Stimulated activated CD8-positive, alpha-beta memory T cell treated with anti-CD3 and anti-CD28 coated beads, Interleukin-2, amount 100 ng/mL, for 48 hours (primary cell): ENCODE measurements at places on chromosomes 12 and 14.

DNA sequence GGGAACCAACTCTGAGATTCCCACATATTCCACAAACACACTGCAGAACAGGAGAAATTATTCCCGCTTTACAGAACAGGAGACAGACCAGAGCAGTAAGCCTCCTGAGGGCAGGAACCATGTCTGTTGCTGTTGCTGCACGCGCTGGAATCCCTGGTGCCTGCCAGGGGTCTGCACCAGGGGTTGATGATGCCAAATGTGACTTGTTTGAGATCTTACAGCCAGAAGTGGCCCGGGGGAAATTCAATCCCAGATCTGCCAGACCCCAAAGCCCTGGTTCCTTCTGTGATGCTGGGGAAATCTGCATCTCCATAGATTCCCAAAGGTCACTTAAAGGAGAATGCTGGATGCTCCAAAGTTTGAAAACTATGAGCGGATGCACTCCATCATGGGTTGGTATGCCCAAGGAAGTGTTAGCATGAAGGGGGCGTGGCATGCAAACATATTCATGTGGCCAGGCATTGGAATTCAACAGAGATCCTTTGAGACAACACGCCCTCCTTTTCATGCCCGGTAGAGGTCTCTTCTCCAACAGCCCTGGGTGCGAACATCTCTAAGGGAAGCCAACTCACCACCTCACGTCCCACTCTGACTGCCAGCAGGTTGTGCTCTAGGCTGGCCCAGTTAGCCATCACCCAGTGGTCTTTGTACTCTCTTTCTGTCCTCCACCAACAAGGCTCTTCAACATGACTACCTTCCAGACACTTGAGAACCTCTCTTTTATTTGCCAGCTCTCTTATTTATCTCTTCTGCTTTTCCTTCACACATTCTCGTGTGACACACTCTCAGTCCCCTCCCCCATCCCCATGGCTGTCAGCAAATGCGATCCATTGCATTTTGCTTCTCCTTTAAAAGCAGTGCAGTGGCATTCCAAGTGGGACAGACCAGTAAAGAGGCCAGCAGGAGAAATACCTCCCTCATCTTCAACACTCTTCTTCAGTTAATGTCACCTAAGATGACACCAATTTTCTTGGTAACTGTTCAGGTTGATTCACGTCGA lies 131.3 kb downstream of the ZFP36L1 start:
- DNase-seq = no peak

- no peak for DNase-seq
Observed at GRCh38 chr14:103388664-103389063, 3.4 kb downstream of the MARK3 start.

GRCh38 chr12:7108796-7109571 lies at the start of gene C1RL:
Gene C1RL, minus strand, starts transcription at chr12:7109214. Its CDS starts 34 bp downstream, at chr12:7109180.
- peak; percentile 82 for DNase-seq

- DNase-seq = no peak
Observed at GRCh38 chr12:87784350-87784749, 244.9 kb downstream of the C12orf50 start.

GRCh38 chr12:105865886-105866285 lies 272.9 kb downstream of the NUAK1 start:
- no peak for DNase-seq

- DNase-seq = no peak
Observed at GRCh38 chr12:51920046-51920445, 12.7 kb downstream of the ACVRL1 start.

GRCh38 chr12:53096089-53096741 lies 1.3 kb upstream of the IGFBP6 start:
- DNase-seq = no peak

- DNase-seq = no peak
Observed at GRCh38 chr14:74018174-74018585, 908 bp downstream of the ENTPD5 start.

DNA sequence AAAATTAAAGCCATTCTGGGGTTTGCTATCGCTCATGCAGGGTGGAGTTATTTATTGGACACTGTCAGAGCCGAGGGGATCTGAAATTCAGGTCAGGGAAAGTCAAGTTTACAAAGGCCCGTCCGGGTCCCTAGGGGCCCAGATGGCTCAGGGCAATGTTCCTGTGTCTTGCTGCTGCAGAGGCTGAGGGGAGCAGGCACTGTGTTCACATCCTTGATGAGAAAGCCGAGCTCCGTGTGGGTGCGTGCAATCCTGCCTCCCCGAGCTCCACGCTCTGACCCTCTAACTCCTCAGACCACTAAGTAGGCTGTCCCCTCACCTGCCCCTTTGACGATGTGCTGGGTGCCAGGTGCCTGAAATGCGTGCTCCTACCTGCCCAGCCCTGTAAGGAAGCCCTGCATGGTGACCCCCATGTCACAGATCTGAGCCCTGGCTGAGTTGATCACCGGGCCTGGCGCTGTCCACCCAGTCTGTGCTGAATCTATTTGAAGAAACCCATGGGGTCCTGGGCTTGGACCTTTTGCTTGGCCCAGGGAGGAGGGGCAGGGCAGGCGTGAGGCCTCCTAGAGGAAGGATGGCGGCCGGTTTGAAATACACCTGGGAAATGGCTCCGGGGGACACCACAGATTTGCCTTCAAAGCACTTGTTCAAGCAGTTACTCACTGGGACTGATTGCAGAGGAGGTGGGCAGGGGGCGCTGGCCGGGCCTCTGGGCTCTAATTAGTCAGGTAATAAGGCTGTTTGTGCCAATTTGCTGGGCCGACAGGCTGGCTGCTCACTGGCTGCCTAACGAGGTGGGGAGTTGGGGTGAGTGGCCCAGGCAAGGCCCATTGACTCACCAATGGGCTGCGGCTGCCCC lies 204.3 kb downstream of the KIF26A start:
- DNase-seq = no peak

GRCh38 chr12:79453820-79454219 lies 236.9 kb downstream of the PAWR start:
- DNase-seq = no peak

DNA sequence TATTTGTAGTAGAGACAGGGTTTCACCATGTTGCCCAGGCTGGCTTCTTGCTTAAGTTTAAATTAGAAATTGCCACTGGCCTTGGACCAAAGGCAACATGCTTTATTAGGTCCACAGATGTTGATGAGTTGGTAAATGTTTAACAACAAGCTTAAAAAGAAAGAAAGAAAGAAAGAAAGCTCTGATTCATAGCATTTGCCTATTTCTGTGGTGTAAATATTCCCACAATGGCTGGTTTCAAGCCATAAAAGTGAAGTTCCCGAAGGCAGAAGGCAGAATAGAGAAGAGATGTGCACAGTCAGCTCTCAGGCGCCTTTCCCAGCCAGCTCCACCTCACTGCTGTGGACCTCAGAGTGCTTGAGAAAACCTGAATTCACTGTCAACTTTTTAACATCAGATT lies 26.4 kb downstream of the KCNK13 start:
- DNase-seq = no peak

- no peak for DNase-seq
Observed at GRCh38 chr12:93727195-93727811, 50.1 kb downstream of the CRADD start.

DNA sequence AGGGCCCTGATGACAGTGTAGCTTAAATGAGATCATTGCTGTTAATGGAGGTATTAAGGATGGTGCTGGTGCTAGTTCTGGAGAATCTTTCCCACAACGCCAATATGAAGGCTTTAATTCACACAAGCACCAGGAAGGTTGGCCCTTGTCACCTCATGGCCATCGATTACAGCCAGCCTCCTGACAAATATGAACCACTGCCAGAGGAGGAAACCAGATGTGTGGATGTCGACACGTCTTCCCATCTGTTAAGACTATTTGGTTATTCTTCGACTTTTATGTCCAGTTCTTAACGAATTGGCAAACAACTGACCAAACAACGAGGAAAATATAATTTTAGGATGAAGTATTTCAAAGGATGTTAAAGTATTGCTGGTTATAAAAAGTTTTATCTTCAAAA lies 79.5 kb downstream of the PIK3C2G start:
- DNase-seq = no peak

DNA sequence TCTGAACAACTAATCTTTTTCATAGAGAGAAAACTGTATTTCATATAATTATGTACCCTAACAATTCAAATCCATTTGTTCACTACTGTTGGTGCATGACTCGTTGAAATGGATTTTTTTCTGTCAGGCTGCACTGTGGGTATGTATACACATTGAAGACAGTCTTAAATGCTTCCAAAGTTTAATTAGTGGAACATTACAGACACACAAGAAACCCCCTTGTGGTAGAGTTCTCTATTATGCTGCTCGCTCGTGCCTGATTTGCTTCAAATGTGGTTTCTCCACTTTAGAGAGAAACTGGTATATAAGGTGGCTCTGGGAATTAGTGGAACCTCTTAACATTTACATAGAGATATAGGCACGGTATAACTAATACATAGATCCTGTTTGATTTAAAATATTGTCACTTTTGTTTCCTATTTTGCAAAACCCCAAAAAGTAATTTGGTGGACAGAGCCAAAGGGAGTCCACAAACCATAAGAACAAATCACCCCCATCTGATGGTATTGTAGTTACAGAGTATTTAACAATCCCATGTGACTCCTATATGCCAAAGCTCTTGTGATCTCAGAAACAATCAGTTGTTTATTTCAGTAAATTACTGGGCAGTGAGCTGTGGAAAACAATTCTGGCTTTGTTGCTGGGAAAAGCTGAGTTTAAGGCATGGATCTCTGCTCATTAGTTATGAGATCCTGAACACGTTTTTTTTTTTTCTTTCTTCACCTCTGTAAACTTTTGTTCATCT lies 159.5 kb downstream of the BRMS1L start:
- DNase-seq = no peak

- DNase-seq = no peak
Observed at GRCh38 chr14:31142455-31143087, 65.0 kb downstream of the HECTD1 start.

DNA sequence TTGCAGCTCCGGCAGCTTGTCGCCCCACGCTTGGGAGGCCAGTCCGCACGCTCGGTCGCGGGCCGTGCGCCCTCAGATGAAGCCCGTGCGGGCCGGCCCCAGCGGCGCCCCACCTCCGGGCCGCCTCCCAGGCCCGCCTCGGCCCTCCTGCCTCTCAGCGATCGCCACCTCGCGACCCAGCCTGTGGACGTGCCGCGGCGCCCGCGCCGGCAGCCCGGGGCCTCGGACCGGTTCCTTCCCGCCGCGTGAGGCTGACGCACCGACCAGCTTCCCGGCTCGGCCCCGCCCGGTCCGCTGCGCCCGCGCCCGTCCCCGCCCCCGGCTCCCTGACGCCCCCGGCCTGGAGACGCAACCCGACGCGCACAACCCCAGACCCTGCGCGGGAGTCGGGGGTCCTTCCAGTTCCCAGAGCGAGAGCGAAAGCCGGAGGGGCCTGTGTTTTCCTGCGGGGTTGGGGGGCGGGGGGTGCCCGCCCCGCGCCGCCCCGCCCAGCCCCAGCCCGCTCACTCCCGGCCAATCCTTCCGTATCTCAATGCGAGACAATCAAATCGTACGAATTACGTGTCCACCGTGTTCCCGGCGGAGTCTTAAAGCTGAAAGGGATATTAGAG lies at the start of gene ERO1A:
ERO1A (minus strand) TSS at position 78 of the 611 bp plus-strand sequence; CDS start at position 1, 77 bp downstream.
- DNase-seq = peak; percentile 64

DNA sequence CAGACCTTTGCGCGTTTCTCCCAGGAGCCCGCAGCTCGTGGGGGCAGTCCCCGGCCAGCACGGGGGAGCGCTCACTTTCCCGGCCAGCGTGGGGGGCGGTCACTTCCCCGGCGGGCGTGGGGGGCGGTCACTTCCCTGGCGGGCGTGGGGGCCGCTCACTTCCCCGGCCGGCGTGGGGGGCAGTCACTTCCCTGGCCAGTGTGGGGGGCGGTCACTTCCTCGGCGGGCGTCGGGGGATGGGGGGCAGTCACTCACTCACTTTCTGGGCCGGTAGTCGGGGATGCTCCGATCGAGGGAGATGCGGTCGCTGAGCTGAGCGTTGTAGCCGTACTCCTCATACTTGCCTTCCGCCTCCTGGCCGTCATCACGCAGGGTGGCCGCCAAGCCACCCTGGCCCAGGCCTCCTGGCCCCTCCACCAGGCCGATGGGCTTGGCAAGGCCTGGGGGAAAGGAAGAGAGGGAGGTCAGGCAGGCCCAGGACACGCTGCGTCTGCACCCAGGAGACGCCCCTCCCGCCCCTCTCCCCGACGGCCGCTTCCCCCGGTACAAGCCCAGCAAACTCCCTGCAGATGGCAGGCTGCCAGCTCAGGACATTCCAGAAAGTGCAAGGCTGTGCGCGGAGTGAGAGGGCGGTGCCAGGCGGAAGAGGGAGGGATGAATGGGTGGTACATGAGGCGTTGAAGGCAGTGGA lies 43.3 kb downstream of the GALNT9 start:
- no peak for DNase-seq

DNA sequence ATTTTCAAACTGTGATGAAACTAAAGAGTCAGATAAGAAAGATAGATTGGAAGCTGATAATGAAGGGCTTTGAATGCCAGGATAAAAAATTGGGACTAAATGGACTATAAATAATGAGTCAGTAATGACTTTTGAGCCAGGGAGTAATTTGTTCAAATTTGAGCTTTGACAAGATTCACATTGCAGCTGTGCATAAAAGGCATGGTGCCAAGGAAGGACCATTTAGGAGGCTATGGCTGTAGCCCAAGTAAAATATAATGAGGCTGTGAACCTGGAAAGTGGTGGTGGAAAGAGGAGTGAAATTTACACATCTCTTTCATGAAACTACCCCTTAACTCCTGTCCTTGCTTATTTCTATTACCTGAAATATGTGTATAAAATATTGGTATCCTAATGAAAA lies 218.5 kb downstream of the SLC6A15 start:
- DNase-seq = no peak

- no peak for DNase-seq
Observed at GRCh38 chr14:99192028-99192621, 79.9 kb downstream of the BCL11B start.

- no peak for DNase-seq
Observed at GRCh38 chr12:110741341-110742095, 1.2 kb downstream of the PPP1CC start.
